CD4-positive, alpha-beta T cell treated with Interleukin-6 at 100 ng/mL for 8 hours (primary cell): ENCODE measurements at places on chromosomes 16 and 17.

GRCh38 chr17:17706140-17707060, 25.1 kb downstream of the RAI1 start:
- no peak for DNase-seq

DNA sequence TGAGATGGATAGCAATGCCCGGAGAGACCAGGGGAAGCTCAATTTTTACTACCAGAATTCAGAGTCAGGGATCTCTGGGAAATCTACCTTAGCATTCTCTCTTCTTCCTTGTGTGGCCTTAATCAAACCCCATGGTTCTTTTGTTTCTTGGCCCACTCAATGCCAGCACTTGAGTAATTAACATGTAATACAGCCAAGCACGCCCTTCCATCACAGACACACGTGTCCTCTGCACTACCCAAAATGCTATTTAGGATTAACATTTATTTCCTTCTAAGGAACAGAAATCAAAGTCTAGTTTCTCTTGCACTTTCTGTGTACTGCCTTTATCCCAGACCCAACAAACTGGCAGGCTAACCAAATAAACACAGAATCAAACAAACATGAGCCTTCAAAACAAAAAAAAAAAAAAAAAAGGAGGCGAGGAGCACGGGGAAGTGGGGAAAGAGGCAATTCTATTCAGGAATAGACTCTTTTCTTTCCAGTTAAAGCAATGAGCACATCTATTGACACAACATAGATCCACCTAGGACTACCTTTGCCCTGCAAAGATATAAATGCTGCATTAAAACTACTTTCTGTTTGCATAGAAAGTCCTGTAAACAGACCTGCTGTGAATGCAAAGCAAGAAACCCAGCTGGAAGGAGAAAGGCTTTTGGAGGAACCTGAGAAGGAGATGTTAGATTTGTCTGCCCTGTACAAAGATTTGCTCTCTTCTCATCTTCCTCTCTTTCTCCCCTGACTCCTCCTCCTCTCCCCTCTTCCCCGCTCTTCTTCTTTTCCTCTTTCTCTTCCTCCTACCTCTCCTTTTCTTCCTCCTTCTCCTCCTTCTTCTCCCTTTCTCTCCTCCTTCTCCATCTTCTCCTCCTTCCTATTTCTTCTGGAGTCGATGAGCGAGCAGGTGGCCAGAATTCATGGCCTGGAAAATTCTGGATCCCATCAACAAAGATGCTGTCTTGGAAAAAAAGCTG, 294.4 kb downstream of the NPIPA8 start:
- DNase-seq: no peak

GRCh38 chr17:75144816-75145512, 9.3 kb downstream of the JPT1 start:
- no peak for DNase-seq

- no peak for DNase-seq
These were observed 88.5 kb downstream of the SMG6 start for GRCh38 chr17:2214929-2215615.

DNA sequence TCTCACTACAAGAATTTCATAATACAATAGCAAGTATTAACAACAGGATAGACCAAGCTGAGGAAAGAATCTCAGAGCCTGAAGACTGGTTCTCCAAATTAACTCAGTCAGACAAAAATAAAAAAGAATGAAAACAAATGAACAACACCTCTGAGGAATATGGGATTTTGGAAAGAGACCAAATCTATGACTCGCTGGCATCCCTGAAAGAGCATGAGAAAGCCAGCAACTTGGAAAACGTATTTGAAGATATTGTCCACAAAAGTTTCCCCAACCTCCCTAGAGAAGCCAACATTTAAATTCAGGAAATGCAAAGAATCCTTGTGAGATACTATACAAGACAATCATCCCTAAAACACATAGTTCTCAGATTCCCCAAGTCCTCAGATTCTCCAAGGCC, 20.9 kb downstream of the NLRP1 start:
- no peak for DNase-seq

- DNase-seq: no peak
These were observed 96.7 kb downstream of the SYCE1L start for GRCh38 chr16:77295896-77296295.

- no peak for DNase-seq
These were observed 5.9 kb upstream of the TRIM25 start for GRCh38 chr17:56919717-56920116.

GRCh38 chr16:81505011-81505661, 60.5 kb downstream of the CMIP start:
- DNase-seq: no peak

DNA sequence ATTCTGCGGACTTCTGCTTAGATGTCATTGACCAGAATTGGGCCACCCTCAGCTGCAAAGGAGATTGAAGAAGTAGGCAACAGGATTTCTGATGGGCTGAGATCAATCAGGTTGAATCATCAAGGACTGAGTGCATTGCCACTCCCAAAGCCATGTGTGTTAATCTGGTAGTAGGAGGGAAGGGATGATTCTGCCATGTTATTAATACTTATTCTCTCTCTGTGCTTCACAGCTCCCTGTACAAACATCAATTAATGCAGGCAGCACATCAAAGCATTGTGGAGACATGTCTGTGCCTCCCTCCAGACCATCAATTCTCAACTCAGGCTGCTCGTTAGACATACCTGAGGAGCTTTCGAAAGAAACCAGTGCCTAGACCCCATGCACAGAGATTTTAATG, 11.6 kb downstream of the LRRC3C start:
- no peak for DNase-seq

- no peak for DNase-seq
These were observed 23.6 kb downstream of the TNS4 start for GRCh38 chr17:40477796-40478195.

GRCh38 chr16:58022601-58023371, 2.8 kb upstream of the MMP15 start:
- no peak for DNase-seq

DNA sequence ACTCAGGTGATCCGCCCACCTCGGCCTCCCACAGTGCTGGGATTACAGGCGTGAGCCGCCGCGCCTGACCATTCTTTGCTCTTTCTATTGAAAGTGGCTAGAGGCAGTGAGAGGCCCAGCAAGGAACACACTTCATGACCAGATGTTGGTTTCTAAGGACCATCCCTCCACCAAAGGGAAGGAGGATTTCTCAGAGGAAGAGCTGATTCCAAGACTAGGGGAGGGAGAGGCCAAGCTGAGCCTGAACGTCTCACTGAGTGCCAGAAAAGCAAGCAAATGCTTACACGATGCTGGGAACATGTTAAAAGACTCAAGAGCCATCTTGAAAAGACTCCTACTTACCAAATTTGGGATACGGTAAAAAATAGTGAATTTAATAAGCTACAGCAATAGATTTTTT, 79.2 kb downstream of the MRM3 start:
- DNase-seq: no peak

GRCh38 chr16:27515874-27516353, 33.8 kb downstream of the GTF3C1 start:
- no peak for DNase-seq

DNA sequence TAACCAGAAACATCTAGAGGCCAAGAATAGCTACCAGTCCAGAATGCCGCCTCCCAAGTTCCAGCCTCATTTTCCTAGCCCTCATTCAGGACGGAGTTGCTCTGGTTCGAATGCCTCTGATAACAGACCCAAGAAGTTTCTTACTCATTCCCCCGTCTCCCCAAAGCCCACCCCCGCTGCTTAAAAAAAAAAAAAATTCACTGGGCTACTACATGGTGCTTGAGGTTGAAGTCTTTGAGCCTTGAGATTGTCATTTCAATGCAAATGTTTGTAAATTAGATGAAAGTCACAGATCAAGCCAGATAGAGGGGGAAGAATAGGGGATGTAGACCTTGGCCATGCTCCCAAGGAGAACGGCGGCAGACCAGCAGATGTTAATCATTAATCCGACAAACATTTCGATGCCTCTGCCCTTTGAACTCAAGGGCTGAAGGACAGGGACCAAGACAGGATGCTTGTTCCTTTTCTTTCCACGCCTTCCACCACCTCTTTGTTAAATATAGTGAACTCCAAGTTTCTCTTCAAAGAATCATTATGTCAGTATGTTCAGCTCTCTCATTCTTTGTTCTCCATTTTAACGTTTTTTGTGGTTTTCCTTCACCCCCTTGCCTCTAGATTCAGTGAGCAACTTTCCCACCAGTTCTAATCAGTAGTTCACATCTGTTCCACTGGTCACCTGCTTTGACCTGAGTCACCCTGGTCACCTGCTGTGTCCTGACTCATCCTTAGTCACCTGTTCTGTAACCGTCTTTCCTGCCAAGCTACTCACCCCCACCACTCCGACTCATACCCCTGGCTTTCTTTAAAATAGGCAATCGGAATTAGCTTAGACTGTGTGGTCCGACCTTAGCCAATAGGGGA, 190.3 kb downstream of the CPPED1 start:
- DNase-seq: no peak

GRCh38 chr16:78597809-78598570, 498.5 kb downstream of the WWOX start:
- no peak for DNase-seq

DNA sequence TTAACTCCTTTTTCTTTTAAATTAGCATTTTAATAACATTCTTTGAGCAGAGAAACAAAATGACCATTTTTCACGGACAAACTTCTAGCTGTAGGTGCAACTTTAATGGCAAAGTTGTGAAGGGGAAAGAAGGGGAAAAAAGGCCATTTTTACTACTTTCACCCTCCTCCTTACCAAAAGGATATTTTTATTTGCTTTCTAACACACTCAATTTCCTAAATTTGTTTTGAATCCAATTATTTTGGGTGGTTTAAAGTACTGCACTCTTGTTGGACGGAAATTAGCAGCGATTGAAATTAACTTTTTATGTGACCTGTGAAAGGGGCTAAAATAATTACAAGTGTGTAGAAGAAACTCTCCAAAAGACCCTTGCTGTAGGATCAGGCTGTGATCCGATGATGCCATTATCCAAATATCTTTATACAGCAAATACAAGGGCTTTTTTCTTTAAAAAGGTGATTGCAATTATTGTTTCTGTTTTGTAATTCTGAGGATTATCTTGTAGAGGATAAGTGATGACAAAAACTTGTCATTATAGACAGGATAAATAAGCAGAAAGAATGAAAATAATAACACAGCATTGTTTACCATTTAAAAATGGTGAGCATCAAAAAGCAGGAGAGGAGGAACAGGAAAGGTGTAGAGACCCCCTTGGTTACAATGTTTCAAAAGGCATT, 42.4 kb downstream of the SNX11 start:
- no peak for DNase-seq

- DNase-seq: no peak
These were observed 166.8 kb downstream of the MAP2K6 start for GRCh38 chr17:69581061-69581961.

- DNase-seq: no peak
These were observed 15.7 kb downstream of the HYDIN start for GRCh38 chr16:71214746-71215381.

- no peak for DNase-seq
These were observed 21.9 kb downstream of the MRM1 start for GRCh38 chr17:36623281-36623680.

DNA sequence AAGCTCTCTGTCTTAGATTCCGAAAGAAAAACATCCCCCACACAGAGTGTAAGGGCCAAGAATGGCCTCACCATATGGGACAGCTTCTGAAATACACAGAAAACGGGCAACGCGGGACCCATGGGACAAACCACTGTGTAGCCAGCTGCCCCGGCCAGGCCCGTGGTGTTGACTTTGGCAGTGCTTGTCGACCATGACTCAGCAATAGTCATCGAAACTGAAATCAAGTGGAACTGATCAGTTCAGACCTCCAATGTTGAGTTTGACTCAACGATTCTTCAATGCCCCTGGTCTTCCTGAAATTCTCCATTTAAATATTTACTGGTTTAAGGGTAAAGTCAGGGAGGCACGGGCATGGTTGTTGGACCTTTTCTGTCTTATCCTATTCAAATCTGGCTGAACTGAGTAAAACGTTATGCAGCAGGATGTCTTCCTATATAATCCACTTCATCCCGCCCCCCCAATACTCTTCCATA, 27.5 kb downstream of the ZFHX3 start:
- no peak for DNase-seq

DNA sequence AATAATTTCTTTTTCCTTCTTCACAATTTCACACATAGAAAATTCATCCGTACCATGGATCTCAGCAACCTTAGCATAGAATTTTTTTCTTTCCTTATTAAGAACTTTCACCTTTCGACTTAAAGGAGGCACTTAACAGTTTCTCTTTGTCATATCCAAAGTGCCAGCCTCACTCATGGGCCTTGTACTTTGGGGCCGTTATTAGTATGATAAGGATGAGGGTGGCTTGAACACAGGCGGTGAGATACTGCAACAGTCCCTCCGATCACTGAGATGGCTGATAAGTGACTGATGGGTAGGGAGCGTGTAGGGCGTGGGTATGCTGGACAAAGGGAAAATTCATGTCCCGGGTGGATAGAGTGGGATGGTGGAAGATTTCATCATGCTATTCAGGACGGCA, 85.3 kb downstream of the OR1D5 start:
- no peak for DNase-seq

DNA sequence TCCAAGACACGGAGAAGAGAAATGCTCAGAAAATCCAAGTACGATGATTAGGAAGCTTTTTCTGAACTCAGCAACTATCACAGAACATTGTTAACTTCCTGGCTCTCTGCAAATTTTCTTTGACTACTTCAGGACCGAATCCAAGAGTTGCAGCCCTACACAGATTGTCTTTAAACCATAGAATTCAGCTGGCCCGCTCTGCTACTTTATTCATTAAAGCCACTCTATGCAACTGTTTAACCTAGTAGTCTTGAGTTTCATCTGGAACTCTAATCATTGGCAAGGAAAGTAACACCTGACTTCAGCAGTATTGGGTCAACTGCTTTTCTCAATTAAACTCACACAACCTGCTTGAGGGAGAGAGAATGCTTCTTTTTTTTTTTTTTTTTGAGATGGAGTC, 210.1 kb downstream of the SLC39A11 start:
- no peak for DNase-seq

- DNase-seq: no peak
These were observed 71.3 kb downstream of the KANSL1 start for GRCh38 chr17:46121841-46122485.

- DNase-seq: no peak
These were observed 25.6 kb upstream of the CACNG1 start for GRCh38 chr17:67018471-67019434.

- no peak for DNase-seq
These were observed 4.5 kb downstream of the PRKAR1A start for GRCh38 chr17:68516732-68517131.

DNA sequence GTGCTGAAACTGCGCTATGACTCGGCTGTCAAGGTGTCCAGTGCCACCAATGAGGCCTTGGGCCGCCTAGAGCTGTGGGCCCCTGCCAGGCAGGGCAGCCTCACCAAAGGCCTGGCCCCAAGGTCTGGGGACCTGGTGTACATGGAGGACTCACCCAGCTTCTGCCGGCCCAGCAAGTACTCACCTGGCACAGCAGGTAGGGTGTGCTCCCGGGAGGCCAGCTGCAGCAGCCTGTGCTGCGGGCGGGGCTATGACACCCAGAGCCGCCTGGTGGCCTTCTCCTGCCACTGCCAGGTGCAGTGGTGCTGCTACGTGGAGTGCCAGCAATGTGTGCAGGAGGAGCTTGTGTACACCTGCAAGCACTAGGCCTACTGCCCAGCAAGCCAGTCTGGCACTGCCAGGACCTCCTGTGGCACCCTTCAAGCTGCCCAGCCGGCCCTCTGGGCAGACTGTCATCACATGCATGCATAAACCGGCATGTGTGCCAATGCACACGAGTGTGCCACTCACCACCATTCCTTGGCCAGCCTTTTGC, 25.0 kb downstream of the WNT9B start:
- no peak for DNase-seq

- DNase-seq: no peak
These were observed 32.8 kb downstream of the RNF157 start for GRCh38 chr17:76207275-76208059.
